ENCODE measurements at places on chromosomes 5 and 9.

GRCh38 chr9:124852829-124853531 is at the start of gene WDR38:
Gene WDR38, plus strand, starts transcription at chr9:124853460. Its CDS starts 72 bp downstream, at chr9:124853532.
- peak; percentile 56 for DNase-seq

GRCh38 chr5:133777951-133778350 is 165.6 kb upstream of the FSTL4 start:
- no peak for DNase-seq

DNA sequence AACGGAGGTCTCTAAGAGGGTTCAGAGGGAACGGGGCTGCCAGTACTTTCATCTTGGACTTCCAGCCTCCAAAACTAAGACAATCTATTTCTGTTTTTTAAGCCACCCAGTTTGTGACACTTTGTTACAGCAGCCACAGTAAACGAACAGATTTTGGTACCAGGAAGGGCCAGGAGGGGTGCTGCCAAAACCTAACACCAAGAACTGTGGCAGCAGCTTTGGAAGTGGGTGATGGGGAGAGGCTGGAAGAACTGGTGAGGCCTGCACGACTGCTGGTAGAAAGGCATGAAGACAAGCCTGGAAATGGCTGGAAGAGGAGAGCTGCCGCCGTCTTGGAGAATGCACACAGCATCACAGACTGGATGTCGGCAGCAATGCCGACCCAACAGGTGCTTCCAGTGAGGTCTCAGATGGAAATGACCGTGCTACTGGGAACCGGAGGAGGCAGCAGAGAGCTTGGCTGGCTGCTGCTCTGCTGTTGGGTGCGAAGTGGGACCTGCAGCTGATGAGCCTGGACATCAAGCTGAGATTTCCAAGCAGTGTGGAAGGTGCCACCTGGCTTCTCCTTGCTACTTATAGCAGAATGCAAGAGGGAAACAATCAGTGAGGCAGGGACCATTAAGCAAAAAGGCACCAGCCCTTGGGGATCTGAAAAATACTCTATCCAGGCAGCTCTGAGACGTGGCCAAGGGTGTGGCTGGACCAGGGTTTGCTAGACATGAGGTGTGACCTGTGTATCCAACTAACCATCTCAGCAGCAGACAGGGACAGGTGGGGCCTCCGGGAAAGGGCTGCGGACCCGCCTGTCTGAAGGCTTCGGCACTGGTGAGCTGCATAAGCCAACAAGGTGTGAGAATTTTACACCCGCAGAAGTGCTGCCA is 4.7 kb upstream of the TMEM210 start:
- DNase-seq: no peak

GRCh38 chr5:1388383-1388967 is 43.6 kb upstream of the CLPTM1L start:
- no peak for DNase-seq

- no peak for DNase-seq
Observed at GRCh38 chr9:5805478-5805877, 27.4 kb downstream of the ERMP1 start.

DNA sequence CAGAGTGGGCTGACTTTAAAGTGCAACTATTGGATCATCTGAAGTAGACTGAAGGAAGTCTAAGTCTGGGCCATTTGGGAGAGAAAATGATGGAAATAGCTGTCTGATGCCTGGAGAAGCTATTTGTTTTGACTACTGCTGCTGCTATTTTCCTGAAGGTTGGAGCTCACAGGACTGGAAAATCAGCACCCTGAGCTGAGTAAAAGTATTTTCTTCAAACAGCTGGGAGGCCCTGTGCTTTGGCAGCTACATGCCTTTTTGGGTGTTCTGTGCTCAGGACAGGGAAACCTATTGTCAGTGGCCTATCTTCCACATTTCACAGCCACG is 302.6 kb downstream of the ENC1 start:
- no peak for DNase-seq

DNA sequence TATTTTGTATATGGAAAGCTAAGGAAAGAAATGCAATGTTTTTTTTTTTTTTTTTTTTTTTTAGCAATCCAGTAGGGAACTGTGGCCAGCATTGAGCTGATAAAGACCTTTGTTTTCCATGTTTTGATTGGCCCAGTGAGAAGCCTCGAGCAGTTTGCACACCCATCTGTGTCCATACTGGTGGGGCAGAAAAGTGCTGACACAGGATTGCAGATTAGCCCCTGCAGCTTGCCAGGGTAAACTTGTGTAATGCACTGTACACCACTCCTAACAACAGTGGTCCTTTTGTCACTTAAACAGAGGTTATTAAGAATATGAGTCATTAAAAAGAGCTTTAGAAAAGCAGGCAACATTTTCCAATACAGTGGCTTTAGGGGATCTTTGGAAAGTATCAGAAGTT is 132.8 kb upstream of the CDKN2B start:
- no peak for DNase-seq

DNA sequence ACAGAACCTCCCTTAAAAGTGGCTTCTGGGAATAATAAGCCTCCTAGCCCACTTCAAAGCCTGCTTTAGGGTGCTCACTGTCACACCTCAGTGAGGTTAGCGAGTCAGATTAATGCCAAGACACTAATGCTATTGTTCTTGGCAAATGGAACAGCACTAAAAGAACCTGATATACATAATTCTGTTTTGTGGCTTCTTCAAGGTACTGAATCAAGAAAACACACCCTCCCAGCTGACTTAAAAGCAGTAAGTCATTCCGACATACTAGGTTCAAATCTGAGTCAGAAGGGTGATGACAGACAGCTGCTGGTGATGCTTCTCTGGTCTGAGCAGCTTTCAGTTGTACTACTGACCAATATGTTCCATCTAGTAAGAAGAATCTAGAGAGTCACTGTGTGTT is 121.6 kb downstream of the OXCT1 start:
- DNase-seq: no peak

GRCh38 chr9:131255676-131256197 is 20.6 kb downstream of the FAM78A start:
- no peak for DNase-seq

DNA sequence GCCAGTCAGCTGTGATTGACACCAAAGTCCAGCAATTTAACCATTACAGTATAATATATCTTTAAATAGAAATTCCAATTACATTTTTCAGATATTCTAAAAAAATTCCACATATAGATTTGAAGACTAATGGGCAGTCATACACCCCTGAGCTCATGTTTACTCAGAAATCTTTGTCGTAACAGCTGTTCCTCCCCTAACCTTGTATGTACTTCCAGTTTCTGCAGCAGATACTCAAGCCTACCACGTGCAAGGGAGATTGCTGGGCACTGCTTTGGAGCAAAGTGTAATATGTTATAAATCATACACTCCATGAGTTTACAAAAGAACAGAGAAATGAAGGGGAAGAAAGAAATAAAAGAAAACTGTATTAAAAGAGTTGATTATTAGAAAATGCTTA is 241.2 kb downstream of the TRIM32 start:
- no peak for DNase-seq

- no peak for DNase-seq
Observed at GRCh38 chr9:20593105-20593504, 29.2 kb downstream of the MLLT3 start.

DNA sequence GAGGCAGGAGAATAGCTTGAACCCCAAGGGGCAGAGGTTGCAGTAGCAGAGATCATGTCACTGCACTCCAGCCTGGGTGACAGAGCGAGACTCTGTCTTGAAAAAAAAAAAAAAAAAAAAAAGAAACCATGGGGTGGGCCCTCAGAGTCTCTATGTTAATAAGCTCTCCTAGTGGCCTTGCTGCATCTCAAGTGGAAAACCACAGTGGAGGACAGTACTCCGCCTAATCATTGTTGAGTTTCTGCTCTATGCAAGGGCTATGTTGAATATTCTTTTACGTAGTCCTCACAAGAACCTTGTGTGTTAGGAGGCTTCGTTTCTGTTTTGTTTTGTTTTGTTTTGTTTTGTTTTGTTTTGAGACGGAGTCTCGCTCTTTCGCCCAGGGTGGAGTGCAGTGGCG is 48.9 kb downstream of the TJP2 start:
- DNase-seq: no peak

DNA sequence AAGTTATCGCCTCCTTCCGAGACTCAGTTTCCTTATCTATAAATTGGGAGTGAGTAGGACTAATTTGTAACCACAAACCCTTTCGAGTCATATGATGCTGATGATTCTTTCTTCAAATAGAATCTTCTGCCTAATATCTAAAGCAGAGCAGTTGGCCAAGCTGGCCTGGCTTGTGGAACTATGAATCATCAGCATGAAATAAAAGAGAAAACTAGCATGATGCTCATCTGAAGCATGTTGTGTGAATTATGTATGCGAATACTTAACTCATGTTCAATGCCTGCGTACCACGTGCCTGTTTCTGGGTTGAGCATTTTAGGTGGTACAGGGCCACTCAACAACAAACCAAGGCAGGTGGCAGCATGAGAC is 15.0 kb upstream of the ORM1 start:
- DNase-seq: no peak

GRCh38 chr5:89628876-89629635 is 746.1 kb upstream of the MEF2C start:
- DNase-seq: no peak

DNA sequence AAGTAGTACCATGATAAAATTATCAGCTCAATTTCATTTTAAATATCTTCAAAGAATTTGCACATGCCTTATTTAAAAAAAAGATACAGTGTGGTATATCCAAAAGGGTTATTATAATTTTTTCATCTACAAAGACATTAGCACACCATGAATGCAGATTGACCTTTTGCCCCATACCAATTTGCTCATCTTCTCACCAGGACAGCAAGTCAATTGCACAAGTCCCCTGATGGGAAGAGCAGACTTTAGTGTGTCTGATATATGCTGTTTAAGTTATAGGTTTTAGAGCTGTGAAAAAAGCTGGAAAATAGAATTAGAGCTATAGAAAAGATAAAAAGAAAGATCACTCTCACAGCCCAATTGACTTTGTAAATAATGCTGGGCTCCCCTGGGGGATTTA is 325.8 kb upstream of the CDH6 start:
- DNase-seq: no peak

GRCh38 chr5:175808711-175809110 is 62.7 kb upstream of the CPLX2 start:
- no peak for DNase-seq

GRCh38 chr5:62621280-62621679 is 42.7 kb downstream of the LRRC70 start:
- DNase-seq: no peak

All from stimulated activated CD8-positive, alpha-beta memory T cell treated with anti-CD3 and anti-CD28 coated beads, Interleukin-7, amount 100 ng/mL, for 1 hour (primary cell).